ENCODE measurements at places on chromosomes 1 and 21. TPM values are rescaled to one million over a fixed set of nuclear protein-coding genes. Genes with fewer than 3 reads are reported as not detected.

The LRRC39 gene
- 155 TPM for total RNA-seq

The PRR9 gene
- not detected for total RNA-seq

The KCNK1 gene
- 25.4 TPM for total RNA-seq

The FCER1G gene
- total RNA-seq: 38.3 TPM

The KCND3 gene
- 20.7 TPM for total RNA-seq

The CYP4Z1 gene
- 0.97 TPM for total RNA-seq

The NHLH1 gene
- not detected for total RNA-seq

The ZFP69B gene
- 1.2 TPM for total RNA-seq

The UMODL1 gene
- total RNA-seq: not detected

The TNFAIP8L2 gene
- total RNA-seq: 2.6 TPM

The DFFA gene
- 24.0 TPM for total RNA-seq

The PIGR gene
- total RNA-seq: not detected

The IL6R gene
- 13.1 TPM for total RNA-seq

The ZMYND12 gene
- 1.4 TPM for total RNA-seq

The OR10R2 gene
- not detected for total RNA-seq

The MYBPH gene
- not detected for total RNA-seq

The MIXL1 gene
- total RNA-seq: not detected

Data from Right ventricle myocardium inferior (tissue), 1 donor.